MV-4-11 (cell line): ENCODE measurements at places on chromosomes 13 and 19.

DNA sequence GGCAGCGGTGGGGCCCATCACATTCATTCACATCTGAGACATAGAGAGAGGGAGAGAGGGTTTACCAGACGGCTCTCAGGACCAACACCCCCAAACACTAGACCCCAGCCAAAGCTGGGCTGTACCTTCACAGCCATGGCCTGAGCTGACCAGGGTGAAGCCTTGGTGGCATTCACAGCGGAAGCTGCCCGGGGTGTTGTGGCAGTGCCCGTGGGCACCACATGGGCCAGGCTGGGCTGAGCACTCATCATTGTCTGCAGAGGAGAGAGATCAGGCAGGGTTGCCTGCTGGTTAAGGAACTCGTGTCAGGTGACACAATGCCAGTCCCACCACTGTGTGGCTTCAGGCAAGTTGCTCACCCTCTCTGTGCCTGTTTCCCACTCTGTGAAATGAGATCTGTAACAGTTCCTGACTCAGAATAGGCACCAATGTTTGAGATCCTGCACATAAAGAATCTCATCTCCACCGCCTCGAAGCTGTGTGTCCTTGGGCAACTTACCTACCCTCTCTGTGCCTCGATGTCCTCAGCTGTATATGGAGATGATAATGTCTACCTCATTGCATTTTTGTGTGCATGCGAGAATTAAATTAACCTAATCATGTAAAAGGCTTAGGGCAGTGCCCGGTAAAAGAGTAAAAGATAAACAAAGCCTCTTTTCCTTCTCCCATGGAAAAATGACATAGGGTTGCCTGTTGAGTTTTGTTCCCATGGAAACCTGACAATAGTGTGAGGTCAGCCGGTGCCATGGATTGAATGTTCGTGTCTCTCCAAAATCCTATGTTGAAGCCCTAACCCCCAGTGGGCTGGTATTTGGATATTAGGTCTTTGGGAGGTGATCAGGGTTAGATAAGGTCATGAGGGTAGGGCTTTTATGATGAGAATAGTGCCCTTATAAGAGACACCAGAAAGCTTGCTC, 22.9 kb downstream of the CCL25 start:
- DNase-seq: no peak

DNA sequence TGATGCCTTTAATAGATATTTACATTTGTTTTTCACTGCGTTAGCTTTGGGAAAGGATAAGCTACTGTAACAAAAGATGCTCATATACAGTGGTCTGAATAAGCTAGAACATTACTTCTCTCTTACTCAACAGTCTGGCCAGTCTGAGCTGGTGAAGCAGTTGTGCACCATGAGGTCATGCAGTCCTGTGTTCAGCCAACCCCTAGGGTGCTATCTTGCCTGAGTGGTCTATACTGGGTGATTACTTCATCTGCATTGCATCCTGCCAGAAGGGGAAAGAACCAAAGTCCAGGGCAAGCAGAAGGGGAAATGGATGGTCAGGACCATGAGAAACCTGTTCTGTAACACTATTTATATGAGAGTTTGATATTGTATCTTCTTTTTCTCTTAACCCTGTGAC, 31.5 kb downstream of the ERCC5 start:
- peak; percentile 50 for DNase-seq

DNA sequence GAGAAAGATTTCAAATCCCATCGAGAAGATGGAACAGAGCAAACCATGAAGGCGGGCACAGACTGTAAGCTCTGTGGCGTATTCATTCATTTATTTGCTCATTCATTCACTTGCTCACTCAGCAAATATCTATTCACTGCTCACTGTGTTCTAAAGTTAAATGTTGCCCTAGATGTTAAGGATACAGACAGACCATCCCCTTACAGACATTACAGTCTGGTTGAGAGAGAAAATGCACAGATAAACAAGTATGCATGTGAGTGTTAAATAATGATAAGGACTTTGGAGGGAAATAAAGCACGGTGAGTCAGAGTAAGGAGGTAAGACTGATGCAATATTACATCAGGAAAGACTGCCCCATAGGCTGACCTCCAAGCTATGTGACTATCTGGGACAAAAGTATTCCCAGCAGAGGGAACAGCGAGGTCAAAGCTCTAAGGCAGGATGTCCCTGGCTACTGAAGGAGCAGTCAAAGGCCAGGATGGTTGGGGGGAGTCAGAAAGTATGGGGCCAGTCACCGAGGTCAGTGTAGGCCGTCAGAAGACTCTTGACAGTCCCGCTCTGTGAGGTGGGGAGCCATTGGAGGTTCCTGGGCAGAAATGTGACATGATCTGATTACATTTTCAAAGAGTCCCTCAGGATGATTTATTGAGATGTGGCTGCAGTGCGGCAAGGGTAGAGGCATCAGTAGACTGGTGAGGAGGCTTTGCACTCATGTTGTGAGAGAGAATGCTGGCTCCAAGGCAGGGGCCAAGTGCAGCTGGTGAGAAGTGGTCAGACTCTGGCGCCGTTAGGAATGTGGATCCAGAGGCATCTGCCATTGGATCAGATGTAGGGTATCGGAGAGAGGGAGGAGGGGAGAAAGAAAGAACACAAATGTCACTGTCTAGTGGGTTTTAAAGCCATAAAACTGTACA, 37.9 kb downstream of the MBNL2 start:
- no peak for DNase-seq

DNA sequence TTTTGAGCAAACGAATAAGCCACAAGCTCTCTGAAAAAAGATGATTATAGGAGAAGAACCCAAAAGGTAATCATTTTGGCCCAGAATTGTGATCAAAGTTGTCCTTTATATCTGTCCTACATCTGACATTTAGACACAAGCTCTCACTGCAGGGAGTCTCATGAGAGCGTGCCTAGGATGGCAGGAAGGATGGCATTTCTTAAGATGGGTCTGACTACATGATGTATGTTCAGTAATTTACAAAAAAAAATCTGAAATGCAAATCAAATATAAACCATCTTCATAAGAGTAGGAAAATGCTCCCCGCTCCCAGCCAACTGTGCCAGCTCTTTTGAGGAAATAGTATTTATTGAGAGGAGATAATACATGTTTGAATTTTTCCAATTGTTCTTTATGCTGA, 81.0 kb upstream of the MBNL2 start:
- no peak for DNase-seq

DNA sequence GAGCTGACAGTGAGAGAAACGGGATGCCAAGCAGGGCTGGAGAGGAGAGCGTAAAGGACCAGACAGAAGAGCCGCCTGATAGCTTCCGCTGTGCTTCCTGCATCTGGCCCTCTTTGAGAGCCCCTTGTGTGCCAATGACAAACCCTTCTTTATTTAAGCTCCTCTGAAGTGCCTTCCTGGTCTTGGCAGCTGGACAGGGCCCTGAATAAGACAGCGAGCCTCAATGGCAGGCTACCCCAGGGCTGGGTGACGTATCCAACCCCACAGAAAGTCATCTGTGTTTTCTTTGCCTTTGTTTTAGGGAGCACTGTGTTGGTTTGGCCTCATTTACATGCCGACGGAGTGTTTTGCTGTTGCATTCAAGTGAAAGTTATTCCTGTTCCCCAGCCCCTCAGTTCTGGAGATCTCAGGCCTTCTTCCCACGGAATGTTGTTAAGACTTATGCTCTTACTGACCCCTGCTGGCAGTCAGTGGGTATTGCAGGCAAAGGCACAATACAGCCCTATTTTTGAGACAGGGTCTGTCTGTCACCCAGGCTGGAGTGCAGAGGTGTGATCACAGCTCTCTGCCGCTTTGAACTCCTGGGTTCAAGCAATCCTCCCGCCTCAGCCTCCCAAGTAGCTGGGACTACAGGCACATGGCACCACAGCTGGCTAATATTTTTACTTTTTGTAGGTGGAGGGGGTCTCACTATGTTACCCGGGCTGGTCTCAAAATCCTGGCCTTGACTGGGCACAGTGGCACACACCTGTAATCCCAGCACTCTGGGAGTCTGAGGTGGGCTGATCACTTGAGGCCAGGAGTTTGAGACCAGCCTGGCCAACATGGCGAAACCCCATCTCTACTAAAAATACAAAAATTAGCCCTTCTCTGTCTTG, 16.8 kb downstream of the CCL25 start:
- peak; percentile 55 for DNase-seq

DNA sequence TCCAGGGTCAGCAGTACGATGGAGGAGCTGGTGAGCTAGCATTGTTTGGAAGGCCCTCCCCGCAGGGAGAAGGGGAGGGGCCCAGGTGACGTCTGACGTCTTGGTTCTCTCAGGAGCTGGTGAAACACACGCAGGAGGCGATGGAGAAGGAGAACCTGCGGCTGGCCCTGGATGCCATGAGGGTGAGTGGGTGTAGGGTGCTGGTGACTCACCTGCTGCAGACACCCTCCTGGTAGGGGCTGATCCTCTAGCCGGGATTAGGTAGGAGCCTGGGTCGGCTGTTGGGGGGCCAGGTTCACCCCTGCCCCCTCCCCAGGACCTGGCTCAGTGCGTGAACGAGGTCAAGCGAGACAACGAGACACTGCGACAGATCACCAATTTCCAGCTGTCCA, 55.8 kb downstream of the VAV1 start:
- no peak for DNase-seq

DNA sequence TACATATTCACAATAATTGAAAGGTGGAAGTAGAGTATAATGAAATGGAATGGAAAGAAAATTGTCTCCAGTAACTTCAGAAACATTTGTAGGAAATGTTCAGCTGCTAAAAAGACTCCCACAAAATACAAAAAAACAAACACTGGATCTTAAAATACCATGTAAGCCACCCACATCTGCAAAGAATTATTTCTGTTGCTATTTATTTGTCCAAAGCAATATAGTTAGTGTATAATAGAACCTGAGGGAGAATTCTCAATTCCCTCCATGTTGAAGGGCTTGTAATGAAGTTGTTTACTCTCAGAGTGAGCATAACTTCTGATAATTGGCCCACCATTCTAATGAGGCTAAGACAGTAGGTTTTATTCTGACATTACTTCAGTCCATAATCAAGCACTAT, 37.4 kb upstream of the KLF12 start:
- no peak for DNase-seq
